ENCODE measurements at places on chromosomes 2 and 18.

GRCh38 chr18:57980573-57981307 lies 63.3 kb upstream of the NEDD4L start:
- no peak for DNase-seq

DNA sequence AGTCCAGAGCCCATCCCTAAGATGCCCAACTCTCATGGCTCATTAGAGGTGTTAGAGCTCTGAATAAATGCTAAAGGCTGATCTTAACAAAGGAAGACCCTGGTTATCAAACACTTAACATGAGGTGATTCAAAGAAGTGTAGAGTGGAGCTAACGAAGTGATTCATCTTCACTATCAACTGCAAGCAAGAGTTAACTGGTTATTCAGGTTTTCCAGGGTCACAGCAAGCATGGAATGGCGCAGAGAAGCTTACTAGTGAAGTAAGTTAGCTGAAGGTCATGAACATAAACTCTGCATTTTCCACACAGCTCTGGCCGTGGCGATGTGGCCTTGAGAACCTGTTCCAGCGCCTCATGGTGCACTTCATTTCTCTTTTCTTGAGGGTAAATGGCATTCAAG lies 17.0 kb downstream of the RND3 start:
- no peak for DNase-seq

DNA sequence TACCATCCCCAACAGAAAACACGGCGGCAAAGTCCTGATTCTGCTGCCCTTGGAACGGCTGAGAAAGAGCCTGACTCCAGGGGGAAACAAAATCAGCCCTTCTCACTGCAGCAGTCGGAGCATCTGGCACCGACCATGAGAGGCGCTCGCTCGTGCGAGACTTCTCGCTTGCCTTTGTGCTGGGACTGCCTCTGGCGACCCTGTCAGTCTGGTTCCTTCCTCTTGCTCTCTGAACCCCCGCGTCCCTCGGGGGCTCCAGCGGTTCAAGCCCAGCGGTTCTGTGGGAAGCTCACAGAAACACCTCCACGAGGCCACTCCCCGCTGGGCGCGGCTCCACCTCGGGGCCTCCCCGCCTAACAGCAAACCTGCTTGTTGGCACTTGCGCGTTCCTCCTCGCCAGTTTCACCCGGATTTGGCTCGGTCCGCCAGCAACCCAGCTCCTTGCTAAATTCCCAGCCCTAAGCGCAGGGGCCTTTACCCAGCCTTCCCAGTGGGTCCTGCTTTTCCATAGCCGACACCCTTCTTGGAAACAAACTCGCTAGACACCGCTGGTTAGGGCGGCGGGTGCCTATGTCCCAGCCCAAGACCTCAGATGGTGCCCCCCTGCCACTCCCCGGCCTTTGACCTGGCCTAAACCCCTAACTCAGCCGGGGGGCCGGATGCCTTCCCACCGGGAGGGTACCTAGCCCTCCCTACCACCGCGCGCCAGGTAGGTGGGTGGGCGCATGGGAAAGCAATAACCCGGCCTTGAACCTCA lies 2.2 kb downstream of the RND3 start:
- DNase-seq = peak; percentile 73

- DNase-seq = no peak
These were observed 721.8 kb downstream of the ERBB4 start for GRCh38 chr2:211816754-211817153.

DNA sequence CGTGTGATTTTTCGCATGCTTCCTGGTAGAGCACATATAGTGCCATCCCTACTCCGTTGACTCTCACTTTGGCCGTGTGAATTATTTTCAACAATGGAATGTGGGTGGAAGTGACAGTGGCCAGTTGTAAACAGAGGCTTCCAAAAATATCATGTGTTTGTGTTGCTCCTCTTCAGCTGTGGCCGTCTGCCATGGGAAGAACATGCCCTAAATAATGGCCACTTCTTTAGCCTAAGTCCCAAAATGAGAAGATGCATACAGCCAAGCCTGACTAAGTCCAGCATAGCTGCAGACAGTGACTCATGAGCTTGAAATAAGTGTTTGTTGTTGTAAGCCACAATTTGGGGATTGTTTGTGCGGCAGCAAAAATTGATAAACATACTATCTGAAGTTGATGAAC lies 8.9 kb upstream of the GALNT1 start:
- no peak for DNase-seq
